Esophagus muscularis mucosa (tissue), 4 donors: ENCODE measurements at places on chromosomes 12 and 14. TPM values are rescaled to one million over a fixed set of nuclear protein-coding genes. Genes with fewer than 3 reads are reported as not detected.

The FBXL14 gene
- 19.8 TPM for total RNA-seq

The BEST3 gene
- not detected for total RNA-seq

The KLHL33 gene
- 0.71 TPM for total RNA-seq

The SLCO1B3 gene
- total RNA-seq, result 0.17 TPM

The EPS8 gene
- 78.0 TPM for total RNA-seq

The WSCD2 gene
- 26.6 TPM for total RNA-seq

The ESR2 gene
- total RNA-seq, result 0.29 TPM

The ALX1 gene
- 0.34 TPM for total RNA-seq

DNA sequence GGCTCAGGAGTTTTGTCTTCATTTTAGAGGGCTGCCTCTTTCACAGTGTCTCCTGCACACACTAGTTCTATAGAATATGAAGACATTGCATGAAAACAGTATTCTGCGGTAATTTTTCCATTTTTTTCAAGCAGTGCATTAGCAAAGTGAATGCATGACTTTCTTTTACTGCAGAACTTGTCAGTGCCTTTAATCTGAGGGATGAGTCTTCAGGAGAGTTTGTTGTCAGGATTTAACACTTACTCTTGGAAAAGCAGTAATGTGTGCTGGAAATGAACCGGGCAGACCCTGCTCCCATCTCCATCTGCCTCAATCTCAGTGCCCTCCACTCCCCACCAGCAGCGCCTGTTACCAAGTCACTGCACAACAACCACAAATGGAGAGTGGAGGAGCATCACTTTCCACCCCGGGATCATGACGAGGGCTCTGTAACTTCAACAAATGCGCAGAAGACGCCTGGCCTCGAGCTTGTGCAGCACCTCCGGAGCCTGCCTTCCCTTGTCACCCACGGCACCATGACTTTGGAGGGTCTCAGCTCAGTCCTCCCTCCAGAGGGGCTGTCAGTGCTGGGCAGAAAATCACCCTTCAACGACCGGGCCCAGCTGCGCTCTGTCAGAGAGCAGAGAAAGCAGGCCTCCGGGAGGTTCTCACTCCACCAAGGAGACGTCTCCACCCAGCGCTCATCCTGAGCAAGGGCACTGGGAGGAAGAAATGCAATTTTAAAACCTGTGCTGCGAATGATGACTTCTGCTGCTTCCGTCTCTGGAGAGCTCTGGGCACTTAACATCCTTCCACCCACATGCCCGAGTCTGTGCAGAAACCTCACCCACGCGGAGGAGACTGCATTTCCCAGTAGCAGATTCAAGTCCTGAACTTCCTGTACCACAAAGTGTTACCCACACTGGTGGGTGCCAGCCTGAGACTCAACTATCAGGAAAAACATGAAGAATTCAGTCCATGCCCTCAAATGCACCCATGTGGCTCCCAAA lies 255.7 kb downstream of the ADGRD1 start:
- H3K36me3 ChIP-seq, result no peaks in the 10 kb centered on the region
- no peak for DNase-seq
- H3K27me3 ChIP-seq, result peaks cover 40% of the 10 kb centered on the region
- H3K27ac ChIP-seq, result no peak overlapping the region
- H3K4me1 ChIP-seq, result no peaks in the 10 kb centered on the region
- no peak overlapping the region for H3K4me3 ChIP-seq

DNA sequence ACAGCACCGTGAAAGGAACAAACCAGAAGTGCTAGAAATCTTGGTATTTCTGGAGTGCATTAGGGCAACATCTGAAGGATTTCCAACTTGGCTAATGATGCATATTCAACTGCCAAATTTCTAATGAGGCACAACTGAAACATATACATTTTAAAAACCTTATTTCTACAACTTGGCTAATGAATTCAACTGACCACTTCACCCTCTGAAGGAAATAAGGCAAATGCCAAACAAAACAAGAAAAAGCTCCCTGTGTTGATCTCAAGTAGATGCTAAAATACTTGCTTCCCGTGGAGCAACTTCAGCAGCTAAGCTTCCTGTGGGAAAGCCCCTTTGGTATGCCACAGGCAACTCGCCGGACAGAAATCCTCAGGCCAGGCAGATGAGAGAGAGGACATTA lies 167.1 kb downstream of the TTC7B start:
- no peak overlapping the region for H3K4me3 ChIP-seq
- no peaks in the 10 kb centered on the region for H3K36me3 ChIP-seq
- peak overlapping the region; percentile 14 for H3K27ac ChIP-seq
- peaks cover 60% of the 10 kb centered on the region for H3K4me1 ChIP-seq

DNA sequence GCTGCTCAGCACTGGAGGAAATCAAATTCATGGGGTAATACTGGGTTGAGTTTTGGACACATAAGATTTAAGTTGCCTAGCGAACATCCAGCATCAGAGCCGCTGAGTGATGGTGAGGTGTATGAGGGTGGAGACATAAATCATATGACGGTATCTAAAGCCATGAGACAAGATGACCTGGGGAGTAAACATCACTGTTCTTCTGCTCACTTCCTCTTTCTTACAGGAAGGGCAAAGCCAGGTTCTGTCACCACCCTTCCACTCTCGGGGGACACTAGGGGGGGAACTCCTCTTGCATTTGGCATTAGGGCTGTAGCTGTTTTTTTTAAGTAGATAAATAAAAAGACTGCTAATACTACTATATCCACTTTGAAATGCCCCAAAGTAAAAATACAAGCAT lies 24.0 kb downstream of the PRDM4 start:
- H3K27me3 ChIP-seq, result no peaks in the 10 kb centered on the region
- H3K36me3 ChIP-seq, result peaks cover 95% of the 10 kb centered on the region
- H3K4me3 ChIP-seq, result no peak overlapping the region
- DNase-seq, result no peak
- H3K4me1 ChIP-seq, result no peaks in the 10 kb centered on the region
- no peak overlapping the region for H3K27ac ChIP-seq

DNA sequence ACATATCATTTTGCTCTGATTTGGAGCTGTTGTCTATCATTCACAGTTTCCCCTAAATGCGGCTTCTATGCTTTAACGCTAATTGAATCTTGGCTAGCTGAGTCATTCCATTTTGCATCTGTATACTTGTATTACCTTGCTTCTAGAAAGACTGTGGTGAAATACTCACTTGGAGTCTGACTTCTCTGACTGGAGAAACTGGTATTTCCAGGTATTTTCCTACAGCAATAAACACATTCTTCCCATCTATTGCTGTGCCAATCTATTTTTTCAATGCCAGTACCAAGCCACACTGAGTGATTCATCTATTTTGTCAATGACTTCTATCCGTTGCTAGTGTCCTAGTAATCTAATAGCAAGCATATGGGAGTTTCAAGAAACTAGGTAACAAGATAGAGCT lies 76.0 kb upstream of the ST8SIA1 start:
- DNase-seq, result no peak
- H3K4me1 ChIP-seq, result peaks cover 55% of the 10 kb centered on the region
- H3K4me3 ChIP-seq, result no peak overlapping the region
- H3K27ac ChIP-seq, result no peak overlapping the region

DNA sequence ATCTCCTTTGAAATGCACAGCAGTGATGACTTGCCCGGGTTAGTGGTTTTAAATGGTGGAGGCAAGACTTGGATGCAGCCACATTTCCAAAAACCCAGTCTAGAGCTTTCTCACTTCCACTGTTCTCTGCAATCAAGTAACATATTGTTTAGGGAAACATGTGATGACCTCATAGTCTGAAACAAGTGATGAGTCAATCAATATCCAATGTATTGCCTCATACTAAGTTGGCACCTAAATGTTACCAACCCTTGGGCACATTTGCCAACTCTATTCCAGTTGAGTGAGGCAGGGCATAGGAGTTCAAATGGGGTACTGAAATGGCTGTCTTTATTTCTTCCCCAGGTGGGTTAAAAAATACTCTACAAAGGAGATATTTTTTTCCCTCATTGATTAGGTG lies 1105.4 kb downstream of the VRK1 start:
- DNase-seq, result no peak
- no peak overlapping the region for H3K27ac ChIP-seq
- H3K27me3 ChIP-seq, result no peaks in the 10 kb centered on the region

- DNase-seq, result no peak
- no peaks in the 10 kb centered on the region for H3K27me3 ChIP-seq
- H3K27ac ChIP-seq, result no peak overlapping the region
- peaks cover 24% of the 10 kb centered on the region for H3K36me3 ChIP-seq
These were observed 15.2 kb upstream of the HSPA2 start for GRCh38 chr14:64525354-64525753.

- DNase-seq, result no peak
- H3K4me3 ChIP-seq, result no peak overlapping the region
- H3K36me3 ChIP-seq, result no peaks in the 10 kb centered on the region
- no peak overlapping the region for H3K27ac ChIP-seq
These were observed 234.7 kb downstream of the ANO2 start for GRCh38 chr12:5710260-5710878.

DNA sequence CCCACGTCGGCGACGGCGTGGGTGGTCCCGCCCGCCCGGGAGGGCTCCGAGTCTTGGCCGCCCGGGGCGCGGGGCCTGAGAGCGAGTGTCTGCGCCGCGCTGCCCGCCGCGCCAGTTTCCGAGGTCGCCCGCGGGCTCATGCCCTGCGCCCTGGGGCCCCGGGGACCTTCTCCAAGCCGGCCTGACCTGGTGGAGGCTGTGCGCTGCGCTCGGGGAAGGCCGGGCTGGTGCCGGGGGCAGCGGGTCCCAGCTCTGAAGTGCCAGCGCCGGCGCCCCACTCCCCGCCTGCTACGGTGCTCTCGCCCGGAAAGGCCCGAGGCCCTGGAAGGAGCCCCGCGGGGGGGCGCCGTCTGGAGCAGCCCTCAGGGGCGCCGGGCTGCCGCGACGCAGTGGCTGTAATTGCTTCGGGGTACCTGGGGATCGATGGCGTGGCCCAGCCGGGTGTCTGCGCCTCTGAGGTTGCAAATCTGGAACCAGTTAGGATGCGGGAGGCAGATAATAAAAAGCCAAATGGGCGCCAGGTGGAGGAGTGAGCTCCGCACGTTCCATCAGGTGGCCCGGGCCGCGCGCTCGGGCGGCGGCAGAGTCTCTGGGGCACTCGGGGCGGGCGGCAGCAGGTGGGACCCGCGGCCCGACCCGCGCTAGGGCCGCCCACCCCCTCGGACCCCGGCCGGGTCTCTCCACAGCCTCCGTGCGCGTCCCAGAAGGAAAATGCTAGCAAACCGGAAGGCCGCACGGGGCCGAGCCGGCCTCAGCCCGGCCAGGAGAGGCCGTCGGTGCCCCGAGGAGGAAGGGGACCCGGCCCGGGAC lies 102.3 kb upstream of the DIO3 start:
- H3K4me1 ChIP-seq, result peaks cover 21% of the 10 kb centered on the region
- peak overlapping the region; percentile 32 for H3K4me3 ChIP-seq
- H3K27me3 ChIP-seq, result peaks cover 29% of the 10 kb centered on the region
- DNase-seq, result no peak

DNA sequence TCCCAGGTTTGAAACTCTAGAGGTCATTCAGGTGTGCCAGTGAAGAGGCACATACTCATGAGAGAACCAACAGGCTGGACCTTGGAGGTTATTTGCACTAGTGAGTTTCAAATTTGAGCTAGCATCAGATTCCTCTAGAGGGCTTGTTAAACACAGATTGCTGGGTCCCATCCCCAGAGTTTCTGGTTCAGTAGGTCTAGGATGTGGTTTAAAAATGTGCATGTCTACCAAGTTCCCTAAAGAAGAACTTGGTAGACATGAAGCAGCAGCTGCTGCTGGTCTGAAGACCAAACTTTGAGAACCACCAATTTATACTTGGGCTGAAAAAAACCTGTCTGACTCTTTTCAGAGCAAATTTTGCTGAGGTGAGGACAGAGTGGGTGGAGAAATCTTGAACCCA lies 61.7 kb downstream of the SUSD6 start:
- no peaks in the 10 kb centered on the region for H3K36me3 ChIP-seq
- H3K27ac ChIP-seq, result peak overlapping the region; percentile 56
- peaks cover 79% of the 10 kb centered on the region for H3K4me1 ChIP-seq
- DNase-seq, result no peak
- no peak overlapping the region for H3K4me3 ChIP-seq

DNA sequence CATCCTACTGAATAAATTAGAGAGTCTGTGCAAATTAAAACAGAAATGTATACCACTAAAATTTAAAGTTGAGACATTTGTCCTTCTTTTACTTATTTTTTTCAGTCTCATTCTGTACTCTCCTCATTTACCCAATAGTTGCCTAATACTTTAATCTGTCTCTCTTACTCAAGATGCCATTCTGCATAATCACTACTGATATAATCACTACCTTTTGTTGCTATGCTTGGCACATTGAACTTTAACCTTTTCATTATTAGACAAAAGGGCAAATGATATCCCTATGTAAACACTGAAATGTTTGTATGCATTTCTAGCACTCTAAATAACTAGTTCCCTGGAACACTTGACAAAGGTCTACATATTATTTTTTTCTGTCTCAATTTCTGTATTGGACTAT lies 1108.3 kb upstream of the FLRT2 start:
- DNase-seq, result no peak
- no peak overlapping the region for H3K27ac ChIP-seq
- H3K27me3 ChIP-seq, result no peaks in the 10 kb centered on the region

DNA sequence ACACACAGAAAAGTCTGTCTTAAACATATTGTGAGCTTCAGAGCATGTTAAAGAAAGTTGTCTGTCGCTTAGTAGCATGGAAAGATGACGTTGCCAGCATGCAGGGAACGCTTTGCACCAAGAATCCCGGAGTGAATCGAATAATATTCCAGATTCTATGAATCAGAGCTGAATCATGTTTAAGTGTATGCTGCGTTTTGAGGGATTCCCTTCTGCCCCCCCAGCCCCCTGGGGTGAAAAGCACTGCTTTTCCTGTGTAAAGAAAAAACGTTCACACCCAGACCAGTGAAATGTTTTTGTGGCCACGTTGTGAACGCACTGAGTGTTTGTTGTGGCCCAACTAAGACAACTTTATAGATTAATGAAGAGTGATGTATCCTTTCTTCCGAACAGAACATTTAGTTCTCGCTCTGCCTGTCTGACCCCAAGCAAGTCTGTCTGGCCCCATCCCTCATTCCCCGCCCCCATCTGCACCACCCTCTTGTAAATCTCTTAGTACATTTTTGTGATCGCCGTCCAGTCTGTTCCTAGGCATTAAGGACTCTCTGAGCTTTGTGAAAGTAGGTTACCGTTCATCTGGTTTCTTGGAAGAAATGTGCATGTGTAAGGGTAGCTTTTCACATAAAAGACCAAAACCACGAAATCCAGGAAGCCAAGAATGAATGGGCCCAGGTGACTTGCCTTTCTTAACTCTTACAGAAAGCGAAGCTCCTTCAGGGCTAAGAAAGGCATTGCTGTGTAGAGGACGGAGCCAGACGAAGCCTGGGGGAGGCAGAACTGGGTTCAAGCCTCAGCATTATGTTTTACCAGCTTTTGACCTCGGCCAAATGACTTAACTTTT lies 103.0 kb downstream of the SAMD4A start:
- no peaks in the 10 kb centered on the region for H3K36me3 ChIP-seq
- peaks cover 74% of the 10 kb centered on the region for H3K4me1 ChIP-seq
- no peaks in the 10 kb centered on the region for H3K27me3 ChIP-seq
- no peak for DNase-seq
